Spinal cord (tissue), 10 donors: ENCODE measurements at places on chromosomes 5 and 9. TPM values are rescaled to one million over a fixed set of nuclear protein-coding genes. Genes with fewer than 3 reads are reported as not detected.

- DNase-seq, result no peak
Observed at GRCh38 chr9:78783743-78784142, 486.8 kb downstream of the PSAT1 start.

DNA sequence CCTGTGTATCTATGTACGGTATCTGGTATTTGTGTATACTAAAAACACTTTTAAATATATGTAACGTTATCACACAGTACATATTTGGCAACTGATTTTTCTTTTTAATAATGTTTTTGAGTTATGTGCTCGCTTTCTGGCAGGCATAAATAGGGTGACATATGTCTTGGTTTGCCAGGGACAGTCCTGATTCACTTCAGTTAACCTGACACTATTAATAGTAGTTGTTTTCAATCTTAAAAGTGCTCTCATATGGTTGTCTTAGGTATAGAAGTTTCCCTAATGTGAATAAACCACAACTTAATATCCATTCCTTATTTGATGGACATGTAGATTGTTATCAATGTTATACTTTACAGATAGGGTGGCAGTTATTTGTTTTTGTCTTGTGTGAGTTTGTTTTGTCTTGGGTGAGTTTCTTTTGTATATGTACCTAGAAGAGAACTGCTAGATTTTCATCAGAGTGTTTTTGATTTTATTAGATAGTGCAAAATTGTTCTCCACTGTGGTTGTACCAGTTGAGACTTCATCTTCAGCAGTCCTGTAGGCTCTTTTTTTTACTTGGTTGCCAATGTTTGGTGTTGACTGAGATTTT is 7.9 kb downstream of the G3BP1 start:
- no peak for DNase-seq

DNA sequence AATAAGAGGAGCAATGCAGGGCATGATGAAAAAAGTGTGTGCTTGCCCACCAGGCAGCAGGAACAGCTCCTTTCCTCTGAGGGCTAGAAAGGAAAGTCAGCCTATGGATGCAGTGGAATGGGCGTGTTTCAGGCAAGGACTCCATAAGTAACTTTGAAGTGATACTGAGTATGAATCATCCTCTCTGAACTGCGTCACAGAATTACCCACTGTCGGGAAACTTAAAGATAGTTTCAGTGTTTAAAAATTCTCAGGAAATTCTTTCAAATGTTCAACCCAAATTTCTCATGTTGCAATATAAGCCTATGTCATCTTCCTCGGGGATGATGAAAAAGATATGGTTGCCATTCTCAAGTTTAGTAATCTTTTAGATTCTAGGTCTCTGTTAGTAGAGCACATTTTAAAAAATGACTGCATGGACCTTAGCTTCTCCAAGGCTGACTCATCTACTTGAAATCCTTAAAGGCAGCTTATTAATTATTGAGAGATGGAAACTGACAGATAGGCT is 27.7 kb downstream of the PTCD2 start:
- DNase-seq, result no peak

DNA sequence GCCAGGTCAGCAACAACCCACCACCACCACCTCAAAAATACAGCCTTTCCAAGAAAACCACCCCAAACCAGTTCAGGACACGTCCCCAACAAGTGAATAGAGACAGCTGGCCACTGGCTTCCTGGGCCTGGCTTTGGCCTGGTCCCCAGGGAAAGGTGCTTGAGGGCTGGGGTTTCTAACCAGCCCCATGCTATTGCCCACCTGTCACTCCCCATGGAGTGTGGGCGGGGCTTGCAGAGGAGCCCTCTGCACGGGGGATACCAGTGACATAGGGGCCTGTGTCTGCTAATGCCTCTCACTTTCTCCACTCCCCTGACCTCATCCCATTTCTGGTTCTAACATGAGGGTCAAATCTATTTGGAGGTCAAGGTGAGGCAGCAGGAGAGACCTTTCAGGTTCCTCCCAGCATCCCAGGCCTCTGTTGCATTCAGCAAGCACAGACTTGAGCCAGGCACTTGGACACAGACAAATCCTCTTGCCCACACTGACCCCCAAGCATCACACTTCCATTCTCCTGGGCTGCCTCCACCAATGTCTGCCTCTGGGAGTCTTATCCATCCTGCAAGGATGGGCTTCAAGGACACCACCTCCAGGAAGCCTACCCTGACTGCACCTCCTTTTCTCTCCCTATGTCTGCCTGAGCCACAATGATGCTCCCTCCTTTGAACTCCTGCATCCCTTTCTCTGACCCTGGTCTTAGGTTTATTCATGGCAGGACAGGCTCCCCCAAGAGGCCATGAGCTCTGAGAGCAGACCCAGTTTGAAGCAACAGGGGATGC is 16.1 kb upstream of the TTLL11 start:
- DNase-seq, result no peak

DNA sequence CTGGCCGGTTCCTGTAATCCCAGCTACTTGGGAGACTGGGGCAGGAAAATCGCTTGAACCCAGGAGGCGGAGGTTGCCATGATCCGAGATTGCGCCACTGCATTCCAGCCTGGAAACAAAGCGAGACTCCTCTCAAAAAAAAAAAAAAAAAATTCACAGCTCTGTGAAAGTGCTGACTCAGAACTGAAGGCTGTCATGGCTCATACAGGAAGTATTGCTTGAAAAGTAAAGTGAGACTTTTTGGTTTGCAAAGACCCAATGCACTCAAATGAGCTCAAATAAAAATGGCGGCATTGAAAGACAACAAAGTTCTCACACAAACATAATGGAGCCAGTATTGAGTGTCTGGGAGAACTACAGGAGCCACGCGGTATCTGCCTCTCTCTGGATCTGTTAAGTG is 202.1 kb downstream of the FBXL7 start:
- no peak for DNase-seq

Gene RMRP
- 1.8 TPM for polyA plus RNA-seq

DNA sequence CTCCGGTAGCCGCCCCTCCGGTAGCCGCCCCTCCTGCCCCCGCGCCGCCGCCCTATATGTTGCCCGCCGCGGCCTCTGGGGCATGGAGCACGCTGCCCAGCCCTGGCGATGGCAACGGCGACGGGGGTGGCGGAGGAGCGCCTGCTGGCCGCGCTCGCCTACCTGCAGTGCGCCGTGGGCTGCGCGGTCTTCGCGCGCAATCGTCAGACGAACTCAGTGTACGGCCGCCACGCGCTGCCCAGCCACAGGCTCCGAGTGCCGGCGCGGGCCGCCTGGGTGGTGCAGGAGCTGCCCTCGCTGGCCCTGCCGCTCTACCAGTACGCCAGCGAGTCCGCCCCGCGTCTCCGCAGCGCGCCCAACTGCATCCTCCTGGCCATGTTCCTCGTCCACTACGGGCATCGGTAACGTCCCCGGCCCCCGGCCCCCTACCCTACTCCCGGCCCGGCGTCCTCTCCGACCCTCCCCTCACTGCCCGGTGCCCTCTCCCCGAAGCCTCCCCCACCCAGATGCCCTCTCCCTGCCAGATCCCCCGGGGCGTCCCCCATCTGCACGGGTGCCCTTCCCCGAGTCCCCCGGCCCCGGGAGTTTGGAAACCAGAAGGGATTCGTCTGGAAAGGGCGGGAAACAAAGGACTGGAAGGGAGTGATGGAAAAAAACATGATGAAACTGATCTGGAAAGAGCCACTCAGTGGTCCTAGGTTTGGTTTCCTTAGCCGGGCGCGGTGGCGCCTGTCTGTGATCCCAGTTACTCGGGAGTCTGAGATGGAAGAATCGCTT is 417 bp downstream of the SRD5A1 start:
- DNase-seq, result no peak

GRCh38 chr9:124423155-124423554 is 7.9 kb upstream of the PSMB7 start:
- DNase-seq, result no peak

DNA sequence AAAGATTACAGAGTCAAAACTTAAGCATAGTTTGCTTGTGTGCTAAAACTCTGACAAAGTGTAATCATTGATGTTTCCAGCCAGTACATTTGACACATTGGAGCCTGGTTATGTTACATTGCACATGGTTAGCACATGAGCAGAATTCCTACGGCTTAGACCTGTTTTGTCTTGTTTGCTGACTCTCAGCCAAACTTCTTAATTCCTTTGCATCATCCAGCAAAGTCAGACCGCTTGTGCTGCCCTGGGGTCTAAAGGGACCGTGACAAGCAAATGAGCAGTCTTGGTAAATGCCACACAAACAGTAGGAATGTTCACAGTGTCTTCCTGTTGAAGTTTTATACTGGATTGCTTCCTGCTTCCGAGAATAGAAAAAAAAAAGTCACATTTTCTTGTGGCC is 72.0 kb upstream of the ENTREP1 start:
- peak; percentile 61 for DNase-seq

DNA sequence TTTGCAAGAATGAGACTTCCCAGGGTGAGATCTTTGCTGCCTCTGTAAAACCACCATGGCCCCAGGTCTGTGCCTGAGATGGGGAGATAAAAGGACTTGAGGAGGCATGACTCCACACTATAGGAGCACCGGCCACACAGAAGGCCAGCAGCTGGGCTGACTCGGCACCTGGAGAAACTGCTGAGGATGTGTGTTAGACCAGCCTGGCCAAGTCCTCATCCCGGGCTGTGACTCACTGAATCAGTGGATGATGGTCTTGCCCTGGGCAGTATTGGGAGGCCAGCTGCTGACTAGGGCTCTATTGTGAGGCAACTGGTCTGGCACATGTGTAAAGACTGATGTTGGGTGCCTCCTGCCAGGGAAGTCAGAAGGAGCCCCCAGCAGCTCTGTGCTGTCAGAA is 286.2 kb downstream of the ACTL7B start:
- no peak for DNase-seq

Gene ARAP3
- 9.9 TPM for polyA plus RNA-seq

Gene GPX8
- polyA plus RNA-seq, result 22.2 TPM

DNA sequence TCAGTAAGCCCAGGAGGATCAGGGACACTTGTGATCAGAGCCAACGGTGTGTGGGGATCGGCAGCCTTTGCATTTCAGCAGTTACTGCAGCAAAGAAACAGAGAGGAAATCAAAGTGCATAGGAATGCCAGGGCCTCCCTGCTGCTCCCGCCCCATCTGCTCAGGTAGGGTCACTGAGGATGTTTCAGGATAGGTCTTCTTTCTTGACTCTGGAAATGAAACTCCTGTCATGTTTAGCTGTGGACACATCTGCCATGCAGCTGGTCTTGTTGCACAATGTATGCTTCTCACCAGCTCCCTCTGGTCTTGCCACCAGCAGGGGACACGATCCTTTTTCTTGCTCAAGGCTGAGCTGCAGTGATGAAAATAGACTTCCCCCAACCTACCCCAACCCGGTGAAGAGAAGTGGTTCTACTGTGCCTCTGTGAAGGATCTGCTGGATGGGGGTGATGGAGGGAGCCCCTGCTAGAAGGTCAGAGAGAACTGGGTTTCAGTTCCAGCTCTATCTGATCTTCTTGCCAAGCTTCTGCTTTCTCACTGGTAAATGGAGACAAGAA is 185.2 kb upstream of the KLF4 start:
- no peak for DNase-seq

- DNase-seq, result no peak
Observed at GRCh38 chr5:121976979-121977378, 15.2 kb downstream of the SRFBP1 start.

- no peak for DNase-seq
Observed at GRCh38 chr5:26003966-26004365, 1034.4 kb downstream of the CDH9 start.

Gene COL5A1
- 79.4 TPM for polyA plus RNA-seq

- DNase-seq, result no peak
Observed at GRCh38 chr5:6135977-6136376, 242.4 kb downstream of the MED10 start.

DNA sequence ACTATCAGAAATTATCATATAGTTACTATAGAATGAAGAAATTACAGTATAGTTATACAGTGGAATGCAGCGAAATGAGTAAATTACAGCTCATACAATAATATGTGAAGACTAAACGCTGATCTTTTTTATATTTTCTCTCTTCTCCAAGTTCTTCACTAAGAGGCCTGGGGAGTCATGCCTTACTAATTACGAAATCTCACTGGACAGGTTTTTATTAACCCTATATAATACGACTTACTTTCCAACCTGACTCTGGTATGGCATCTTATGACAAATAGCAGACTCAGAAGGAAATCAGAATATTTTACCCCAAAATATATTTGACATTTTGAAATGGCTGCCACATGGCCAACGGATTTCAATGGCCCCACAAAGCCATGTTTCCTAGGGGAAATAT is 9.1 kb downstream of the CARNMT1 start:
- no peak for DNase-seq

- no peak for DNase-seq
Observed at GRCh38 chr9:27460226-27461023, 63.7 kb upstream of the IFNK start.

DNA sequence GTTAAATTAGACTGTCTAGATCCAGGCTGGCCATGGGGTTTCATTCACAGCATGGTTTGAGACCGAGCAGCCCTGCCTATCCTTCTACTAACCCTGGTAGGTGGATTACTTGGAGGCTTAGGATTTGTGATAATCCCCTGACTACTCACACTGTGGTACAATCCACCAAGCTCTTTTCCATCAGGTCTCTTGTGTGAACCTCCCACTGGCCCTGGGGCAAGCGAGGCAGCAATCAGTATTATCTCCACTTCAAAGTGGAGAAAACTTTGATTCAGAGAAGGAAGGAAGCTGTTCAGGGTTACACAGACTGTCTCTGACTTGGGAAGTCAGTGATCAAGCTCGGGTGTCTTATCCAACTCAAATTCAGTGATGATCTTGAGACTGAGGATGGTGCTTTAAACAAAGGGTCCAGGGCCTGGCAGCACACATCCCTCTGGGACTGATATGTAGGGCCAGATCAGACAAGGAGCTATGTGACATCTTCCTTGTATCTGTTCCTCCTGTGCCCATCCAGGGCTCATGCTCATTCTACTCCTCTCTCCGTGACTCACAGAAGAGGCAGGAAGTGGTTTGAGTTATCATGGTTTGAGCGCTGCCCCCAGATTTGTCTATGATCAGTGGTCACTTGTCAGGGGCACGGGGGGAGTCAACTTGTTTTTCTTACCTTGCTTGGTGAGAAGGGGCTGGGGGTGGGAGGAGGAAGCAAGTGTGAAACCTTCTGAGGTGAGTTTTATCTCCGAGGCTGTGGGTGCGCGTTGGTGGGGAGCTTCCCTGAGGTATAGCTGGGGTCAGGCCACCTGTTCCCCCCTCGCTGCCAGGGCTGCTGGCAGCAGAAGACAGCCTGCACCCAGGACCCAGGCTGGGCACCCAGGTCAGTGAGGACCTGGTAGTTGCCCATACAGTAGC is 48.6 kb downstream of the RGS3 start:
- DNase-seq, result no peak

Gene CAMK4
- polyA plus RNA-seq, result 19.3 TPM

Gene BTNL8
- polyA plus RNA-seq, result 0.39 TPM
